Amygdala (tissue), 56 donors: ENCODE measurements at places on chromosomes 2 and 18.

DNA sequence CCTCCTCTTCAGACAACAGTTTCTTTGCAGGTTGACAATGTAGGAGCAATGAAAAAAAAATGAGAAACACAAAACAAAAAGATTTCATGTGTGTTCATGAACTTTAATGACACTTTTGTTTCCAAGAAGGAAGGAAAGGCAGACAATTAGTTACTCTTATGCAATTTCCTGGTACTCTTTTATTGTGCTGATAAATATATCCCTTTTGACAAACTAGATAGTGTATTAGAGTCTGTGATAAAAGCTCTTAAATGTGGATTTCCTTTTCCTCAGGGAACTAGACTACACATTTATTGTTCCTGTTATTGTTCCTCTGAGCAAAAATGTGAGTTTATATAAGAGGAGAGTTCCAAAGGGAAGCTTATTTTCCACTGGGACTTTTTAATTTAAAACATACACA lies 188.7 kb upstream of the NRXN1 start:
- no peak for DNase-seq

DNA sequence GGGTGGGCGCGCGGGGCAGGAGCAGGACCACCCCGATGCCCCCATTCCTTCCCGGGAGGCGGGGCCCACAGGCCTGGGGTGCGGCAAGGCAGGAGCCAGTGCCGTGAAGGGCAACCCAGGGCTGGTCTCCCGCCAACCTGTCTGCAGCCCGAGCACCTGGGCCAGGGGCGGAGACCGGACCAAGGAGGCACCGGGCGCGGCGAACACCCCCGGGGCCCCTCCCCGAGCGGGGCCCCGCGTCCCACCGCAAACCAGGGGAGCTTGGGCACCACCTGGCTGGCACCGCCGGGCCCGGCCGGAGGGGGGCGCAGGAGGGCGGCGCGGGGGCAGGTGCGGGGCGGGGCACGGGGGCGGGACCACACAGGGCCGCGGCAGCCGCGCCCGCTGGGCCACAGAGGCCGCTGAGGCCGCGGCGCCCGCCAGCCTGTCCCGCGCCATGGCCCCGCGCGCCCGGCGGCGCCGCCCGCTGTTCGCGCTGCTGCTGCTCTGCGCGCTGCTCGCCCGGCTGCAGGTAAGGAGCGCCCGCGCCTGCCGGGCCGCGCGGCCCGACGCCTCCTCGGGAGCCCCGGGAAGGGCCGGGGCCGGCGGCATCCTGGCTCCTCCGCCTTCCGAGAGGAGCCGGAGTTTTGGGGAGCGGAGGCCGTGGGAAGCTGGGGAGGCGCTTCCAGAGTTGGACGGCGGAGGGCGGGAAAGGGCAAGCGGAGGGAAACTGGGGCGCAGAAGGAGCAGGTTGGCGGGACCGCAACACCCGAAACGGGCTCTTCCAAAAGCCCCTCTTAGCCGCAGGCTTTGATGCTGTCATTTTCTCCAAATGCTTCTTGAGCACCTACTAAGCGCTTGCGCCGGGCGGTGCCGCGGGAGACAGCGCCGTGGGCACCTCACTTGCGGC lies at the start of gene TNFRSF11A:
TSS of gene TNFRSF11A (plus strand) at position 394 of the 889 bp plus-strand sequence. CDS start at position 437, 43 bp downstream.
- DNase-seq: no peak

DNA sequence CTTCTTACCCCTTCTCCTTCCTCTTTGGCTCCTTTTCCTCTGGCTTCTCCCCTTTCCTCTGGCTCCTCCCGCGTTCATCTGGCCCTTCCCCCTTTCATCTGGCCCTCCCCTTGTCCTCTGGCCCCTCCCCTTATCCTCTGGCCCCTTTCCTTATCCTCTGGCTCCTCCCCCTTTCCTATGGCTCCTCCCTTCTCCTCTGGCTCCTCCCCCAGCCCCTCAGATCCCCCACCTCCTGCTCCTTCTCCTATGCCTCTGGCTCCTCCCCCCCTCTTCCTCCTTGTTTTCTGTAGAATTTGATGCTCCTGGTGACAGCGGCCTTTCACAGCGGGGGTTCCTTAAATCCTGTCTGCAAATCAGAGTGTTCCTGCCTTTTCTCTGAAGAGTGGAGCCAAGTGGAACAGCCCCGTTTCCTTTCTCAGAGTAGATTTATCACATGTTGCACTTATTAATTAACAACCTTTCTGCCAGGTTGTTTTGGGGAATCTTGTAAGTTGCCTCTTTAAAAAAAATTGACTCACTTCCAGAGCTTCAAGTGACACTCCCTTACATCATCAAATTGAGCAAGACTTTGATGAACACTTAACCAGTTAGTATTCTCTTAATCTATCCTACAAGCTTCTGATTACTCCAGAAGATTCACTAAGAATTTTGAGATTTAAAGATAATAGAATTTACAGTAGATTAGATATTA lies 27.9 kb downstream of the FABP1 start:
- DNase-seq: no peak

GRCh38 chr2:201622306-201622970 lies 20.9 kb downstream of the TMEM237 start:
- DNase-seq: no peak

- DNase-seq: no peak
Measured at GRCh38 chr2:232941400-232941799, 71.3 kb downstream of the SNORC start.

- DNase-seq: no peak
Measured at GRCh38 chr2:60989259-60989658, 28.3 kb upstream of the PEX13 start.

DNA sequence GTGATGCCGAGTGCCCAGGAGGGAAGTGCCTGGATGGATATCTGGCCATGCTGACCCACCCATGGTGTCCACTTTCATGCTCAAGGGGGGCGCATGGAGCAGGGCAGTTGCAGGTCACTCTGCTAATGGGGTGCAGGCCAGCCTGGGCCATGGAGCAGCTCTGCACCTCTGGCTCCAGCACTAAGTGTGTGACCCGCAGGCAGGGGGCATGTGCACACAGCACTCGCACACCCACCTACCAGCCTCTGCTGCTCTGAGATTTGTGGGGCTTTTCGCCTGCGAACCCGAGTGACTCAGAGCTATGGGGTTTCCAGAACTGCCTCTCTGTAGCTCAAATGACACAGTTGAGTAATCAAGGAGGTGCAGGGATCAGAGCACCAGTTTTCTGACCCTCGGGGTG lies 66.2 kb downstream of the CYP26B1 start:
- DNase-seq: no peak
